ENCODE measurements at places on chromosomes 7 and 10.

DNA sequence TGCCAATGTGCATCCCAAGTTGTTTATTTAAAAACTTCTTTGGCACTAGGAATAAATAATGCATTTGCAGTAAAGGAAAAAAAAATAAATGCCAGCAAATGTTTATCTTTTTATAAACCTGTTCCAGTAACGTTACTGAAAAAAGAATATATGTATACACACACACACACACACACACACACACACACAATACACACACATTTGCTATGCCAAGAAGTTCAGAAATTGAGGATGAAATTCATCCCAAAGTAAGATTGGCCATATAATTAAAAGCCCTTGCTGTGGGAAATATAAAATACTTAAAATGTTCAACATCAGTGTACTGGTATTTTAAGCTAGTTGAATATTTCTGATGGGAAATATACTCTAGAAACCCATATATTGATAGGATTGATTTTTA lies 2.6 kb downstream of the PLXDC2 start:
- no peak for DNase-seq

- no peak for DNase-seq
Measured at GRCh38 chr7:121313793-121314676, 14.8 kb upstream of the WNT16 start.

DNA sequence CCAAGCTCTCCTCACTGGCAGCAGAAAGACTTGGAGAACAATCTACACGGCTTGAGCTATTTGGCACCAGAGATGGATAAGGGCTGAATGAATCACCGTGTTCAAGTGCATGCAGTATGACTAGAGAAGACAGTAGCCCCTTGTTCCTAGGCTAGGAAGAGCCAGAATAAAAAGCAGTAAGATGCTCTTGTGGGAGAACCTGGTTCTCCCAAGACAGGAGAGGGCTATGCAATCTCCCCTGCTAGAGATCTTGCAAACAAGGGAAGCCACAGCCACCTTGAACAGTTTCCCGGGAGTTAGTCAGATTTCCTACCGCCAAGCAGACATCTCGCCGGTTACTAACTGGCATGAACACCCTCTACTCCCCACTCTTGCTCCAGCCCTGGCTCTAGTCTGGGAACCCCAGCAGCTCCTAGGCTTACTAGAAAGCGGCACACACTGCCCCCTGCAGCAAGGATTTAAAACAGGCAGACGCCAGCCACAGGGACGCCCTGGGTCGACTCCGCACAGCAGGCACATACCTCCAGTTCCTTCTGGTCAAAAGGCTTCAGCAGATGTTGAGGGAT lies 107.3 kb downstream of the SMURF1 start:
- DNase-seq = no peak

DNA sequence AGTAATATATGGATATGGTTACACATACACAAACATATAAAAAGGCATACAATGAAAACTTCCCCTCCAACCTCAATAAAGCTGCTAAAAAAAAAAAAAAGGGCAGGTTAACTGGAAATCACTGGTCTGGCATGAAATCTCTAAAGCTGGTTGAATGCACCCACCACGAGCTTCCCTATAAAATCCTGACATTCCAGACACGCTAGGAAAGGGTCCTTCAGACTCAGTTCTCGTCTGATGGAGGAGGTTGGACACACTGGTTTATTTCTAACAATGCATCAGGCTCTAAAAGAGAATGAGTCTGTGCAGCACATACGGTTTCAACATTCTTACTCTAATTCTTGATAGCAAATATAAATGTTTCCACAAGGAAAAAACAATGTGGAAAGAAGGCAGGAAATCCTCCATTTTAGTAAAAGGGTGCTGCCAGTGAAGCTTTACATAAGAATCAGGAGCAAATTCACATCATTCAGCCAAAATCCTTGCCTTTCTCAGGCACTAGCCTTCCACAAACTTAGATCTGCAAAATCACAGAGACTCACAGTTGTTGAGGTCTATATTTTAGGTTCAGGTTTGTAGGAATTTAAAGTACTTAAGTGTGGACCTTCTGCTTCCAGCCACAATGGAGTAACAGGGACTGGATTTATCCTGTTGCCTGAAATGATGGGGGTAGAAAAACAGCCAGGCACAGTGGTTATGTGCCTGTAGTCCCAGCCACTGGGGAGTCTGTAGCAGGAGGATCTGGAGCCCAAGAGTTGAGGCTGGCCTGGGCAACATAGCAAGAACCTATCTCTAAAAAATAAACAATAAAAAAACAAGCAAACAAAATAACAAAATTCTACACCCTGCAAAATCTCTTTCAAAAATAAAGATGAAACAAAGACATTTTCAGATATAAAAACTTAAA lies 73.5 kb downstream of the CYTH3 start:
- DNase-seq = no peak

DNA sequence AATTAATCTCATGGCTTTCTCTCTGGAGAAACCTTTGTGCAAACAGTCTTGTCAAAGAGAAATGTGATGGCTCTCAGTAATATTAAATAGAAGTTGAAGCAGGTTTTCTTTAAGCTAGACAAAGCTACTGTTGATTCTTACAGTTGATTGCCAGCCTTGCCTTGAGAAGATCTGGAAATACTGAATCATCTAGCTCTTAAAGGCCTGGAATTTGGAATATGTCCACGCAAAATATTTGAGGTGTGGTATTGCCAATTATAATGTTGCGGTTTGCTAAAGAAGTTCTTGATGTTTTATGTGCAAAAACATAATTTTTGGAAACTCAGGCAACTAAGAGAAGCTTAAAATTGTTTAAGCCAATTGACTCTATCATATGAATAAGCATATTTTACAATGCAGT lies 371.9 kb downstream of the PHF14 start:
- DNase-seq = no peak

DNA sequence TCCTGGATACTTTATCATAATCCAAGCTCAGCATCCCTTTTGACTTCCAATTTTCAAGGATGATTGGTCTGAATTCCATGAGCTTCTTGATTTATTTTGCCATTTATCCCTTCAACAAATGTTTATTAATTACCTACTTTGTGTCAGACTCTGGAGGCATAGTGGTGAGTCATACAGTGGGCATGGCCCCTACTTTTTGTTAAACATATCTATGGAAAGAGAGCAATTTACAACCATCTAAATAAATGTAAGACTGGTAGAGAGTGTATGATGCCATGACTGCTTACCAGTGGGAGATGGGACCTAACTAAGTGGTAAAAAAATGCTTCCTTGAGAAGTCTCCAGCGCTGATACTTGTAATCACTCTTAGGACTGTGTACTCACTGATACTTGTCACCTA lies 286.6 kb downstream of the SUGCT start:
- DNase-seq = no peak

GRCh38 chr10:86652361-86653202 lies 1.8 kb upstream of the OPN4 start:
- DNase-seq = no peak

DNA sequence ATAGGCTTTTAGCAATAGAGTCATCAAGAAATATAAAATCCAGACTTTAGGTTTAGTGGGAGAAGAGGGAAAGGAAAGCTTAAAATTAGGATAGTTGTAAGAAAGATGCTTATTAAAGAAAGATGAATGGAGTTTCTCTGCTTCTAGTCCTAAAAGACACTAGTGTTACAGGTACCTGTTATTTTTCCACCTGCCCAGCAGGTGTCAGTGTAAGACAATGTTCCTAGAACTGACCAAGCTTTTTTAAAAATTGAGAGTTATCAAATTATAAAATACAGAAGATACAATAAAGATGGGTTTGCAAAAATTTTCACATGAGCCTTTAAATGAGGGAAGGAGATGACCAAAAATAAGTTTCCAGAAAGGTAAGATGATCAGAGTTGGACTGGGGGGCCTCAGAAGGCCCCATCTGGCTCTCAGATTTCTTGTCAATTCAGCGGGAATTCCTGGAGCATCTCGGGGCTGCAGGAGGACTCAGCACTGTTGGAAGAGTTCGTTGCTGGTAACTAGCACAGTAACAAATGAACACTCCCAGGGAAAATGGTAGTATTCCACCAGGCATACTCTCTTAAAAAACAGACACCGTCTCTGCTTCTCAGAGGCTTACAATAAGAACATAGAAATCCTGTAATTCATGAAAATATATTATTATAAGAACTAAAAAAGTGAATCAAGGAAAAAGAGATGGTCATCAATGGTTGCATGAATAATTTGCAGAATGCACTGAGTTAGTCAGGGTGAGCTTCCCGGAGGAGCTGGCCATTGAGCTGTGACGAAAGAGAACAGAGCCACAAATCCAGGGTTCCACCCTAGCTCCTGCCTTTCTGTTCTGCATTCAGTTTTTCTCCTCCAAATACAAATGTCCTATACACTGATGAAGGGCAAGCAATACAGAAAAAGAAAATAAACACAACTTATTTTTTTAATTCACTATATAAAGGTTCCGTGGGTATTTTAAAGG lies 71.8 kb upstream of the PIK3CG start:
- no peak for DNase-seq

GRCh38 chr7:68820321-68820720 lies 778.0 kb upstream of the AUTS2 start:
- DNase-seq = no peak

- no peak for DNase-seq
Measured at GRCh38 chr7:142711196-142711595, 38.1 kb upstream of the PRSS1 start.

- DNase-seq = no peak
Measured at GRCh38 chr7:2641406-2642393, 9.9 kb downstream of the TTYH3 start.

DNA sequence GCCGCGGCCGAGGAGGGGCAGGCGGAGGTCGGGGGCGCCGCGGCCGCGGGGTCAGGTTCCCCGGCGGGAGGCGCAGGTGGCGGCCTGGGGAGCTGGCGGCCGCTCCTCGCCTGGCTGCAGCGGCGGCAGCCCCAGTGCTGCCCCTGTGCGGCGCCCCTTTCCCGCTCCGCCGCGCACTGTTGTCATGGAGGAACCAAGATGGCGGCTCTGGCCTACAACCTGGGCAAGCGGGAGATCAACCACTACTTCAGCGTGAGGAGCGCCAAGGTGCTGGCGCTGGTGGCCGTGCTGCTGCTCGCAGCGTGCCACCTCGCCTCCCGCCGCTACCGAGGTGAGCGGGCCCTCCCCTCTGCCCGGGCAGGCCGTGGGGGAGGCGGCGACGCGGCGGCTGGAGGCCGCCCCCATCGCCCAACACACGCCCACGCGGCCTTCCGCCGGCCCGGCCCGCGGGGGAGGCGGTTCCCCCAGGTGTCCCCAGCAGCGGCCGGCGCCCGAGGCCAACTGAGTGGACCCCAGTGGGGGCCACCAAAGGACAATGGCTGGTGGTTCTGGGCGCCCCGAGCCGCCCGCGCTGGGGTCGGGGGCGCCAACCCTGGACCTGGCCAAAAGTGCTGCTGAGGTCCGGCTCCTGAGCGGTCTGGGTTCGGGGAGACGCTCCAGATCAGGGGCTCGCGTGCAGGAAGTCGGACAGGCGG lies 425 bp downstream of the CASD1 start:
- peak; percentile 61 for DNase-seq

GRCh38 chr10:69496352-69497230 lies 45.3 kb downstream of the TSPAN15 start:
- no peak for DNase-seq

DNA sequence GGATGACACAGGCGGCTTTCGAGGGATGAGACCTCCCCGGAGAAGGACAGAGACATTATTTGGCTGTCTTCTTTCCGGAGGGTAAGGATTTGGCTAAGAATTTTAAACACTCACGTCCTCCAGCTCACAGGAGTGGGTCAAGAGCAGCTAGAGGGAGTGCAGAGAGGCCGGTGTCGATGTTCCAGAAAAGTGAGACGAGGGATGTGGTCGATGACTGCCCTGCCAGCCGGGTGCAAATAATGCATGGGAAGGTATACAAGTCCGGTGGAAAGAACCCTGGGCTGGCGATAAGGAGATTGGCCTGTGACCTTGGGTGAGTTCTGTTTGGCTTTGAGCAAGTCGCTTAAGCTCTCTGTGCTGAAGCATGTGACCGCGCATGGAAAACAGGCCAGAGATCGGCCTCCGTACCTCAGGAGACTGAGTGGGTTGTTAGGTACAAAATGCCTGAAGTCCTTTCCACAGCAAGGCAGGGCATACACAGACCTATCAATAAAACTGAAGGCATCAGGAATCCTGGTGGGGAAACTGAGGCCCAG lies 149.1 kb downstream of the UBE2H start:
- no peak for DNase-seq

DNA sequence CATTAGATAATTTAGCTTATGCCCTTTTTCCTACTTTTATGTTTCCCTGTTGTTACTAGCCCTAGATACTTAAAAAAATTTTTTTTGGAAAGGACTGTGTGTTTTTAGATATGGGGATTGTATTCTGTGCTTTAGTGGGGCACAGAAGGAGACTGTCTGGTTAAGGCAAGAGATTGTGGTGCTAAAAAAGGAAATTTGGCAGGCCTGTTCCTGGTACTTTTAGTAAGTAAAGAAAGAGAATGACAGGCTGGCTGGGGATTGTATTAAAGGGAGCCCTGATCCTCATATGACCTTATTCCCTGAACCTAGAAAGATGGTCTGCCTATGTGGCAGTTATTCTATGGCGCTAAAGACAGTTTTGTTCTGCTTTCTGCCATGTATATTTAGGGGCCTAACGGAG lies 74.8 kb downstream of the AUTS2 start:
- DNase-seq = no peak

DNA sequence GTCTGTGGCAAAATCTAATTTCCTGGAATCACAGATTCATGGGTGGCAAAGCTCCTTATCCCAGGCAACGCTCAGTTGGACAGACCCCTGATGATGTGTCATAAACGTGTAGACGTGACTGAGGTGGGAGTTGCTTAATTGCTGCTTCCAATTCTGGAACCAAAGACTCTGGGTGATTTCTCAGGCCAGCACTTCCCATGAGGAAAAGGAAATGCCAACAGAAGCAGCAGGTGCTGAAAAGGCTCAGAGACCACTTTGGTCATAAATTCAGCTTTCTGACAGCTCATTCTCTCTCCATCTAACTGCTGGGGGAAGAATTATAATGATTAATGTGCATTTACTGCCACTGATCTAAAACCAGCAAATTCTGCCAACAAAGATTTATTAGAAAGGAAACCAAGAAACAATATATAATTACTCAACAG lies 88.7 kb downstream of the OSBPL3 start:
- no peak for DNase-seq

- DNase-seq = no peak
Measured at GRCh38 chr10:81251457-81252115, 623.4 kb upstream of the NRG3 start.

GRCh38 chr10:101052285-101052684 lies 9.5 kb upstream of the KAZALD1 start:
- DNase-seq = no peak

- no peak for DNase-seq
Measured at GRCh38 chr10:61618388-61618961, 44.3 kb upstream of the CABCOCO1 start.
